A172 (cell line): ENCODE measurements at places on chromosomes 1 and 21. TPM values are rescaled to one million over a fixed set of nuclear protein-coding genes. Genes with fewer than 3 reads are reported as not detected.

DNA sequence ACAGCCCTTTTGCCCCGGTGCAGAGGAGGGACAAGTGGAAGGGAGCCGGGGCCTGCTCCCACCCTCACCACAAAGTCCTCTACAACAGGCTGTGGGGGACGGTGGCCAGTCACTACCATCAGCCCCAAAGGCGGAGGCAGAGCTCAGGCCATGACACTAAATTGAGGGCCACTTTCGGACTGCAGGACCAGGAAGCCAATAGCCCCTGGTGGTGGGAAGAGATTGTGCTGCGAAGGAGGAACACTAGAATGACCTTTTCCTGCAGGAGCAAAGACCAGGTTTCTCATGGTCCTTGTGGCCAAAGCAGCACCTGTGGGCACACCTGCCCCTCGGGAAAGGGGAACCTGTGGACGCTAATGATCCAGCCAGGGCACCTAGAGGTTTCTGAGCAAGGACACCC, 30.3 kb downstream of the ACTA1 start:
- no peak for DNase-seq

SERPINC1 gene
- not detected in 2 replicates for total RNA-seq

DNA sequence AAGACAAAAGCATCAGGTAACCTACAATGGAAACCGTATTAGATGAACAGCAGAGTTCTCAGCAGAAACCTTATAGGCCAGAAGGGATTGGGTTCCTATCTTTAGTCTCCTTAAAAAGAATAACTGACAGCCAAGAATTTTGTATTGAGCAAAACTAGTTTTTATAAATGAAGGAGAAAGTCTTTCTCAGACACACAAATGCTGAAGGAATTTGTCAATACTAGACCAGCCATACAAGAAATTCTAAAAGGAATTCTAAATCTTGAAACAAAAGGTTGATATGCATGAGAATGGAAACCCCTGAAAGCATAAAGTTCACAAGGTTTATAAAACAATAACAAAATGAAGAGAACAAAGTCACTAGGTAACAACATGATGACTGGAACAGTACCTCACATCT, 58.1 kb downstream of the NEK7 start:
- DNase-seq = no peak

- no peak for DNase-seq
These were observed 400.5 kb downstream of the PRDM2 start for GRCh38 chr1:14100444-14100843.

DNA sequence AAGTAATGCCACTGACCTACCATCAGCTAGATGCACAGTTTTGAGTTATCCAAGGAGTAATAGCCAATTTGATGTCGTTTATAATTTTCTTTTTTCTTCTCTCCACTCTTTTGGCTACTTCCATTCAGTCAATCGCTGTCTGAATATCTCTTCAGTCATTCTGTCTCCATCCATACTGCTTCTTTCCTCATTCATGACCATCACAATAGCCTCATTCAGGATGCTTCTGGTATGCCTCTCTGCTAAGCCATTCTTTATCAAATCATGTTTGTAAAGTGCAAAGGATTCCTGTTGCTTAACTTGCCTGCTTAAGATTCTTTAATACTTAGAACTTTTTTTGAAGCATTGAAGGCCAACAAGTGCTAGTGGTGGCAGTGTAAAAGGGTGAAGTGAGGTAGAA, 20.2 kb downstream of the TYW3 start:
- no peak for DNase-seq

GNAT2 gene
- 0.41 TPM in 1 of 2 replicates, not detected in the other for total RNA-seq

SPRR2B gene
- not detected in 2 replicates for total RNA-seq

DNA sequence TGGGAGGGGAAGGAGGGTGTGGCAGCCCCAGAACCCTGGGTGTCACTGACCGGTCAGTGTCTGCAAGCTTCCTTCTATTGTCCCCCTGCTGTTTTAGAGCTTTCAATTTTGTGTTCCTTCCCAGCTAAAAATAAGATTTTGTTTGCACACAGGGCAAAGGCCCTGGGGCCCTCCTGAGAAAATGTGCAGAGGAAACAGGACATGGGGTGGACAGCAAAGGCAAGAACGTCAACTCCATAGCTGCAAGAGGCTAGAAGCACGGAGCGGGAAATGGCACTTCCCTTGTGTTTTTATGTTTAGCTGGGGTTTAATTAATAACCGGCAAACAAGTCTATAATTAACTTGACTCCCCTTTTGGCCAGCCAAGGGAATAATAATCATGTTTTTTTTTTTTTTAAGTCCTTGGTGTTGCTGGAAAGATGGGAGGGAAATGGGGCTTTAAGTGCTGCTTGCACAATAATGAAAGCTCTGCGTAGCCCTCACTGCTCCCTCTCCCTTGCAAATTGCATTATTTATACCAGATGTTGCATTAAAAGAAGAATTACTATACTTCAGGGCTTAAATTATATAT, 261.4 kb upstream of the USP24 start:
- DNase-seq = no peak

- no peak for DNase-seq
These were observed 31.2 kb downstream of the MTARC1 start for GRCh38 chr1:220817907-220818306.
